ENCODE measurements at places on chromosomes 12 and 14.
A peak's percentile ranks its signal among the peaks of the same experiment; 100 is the strongest.

DNA sequence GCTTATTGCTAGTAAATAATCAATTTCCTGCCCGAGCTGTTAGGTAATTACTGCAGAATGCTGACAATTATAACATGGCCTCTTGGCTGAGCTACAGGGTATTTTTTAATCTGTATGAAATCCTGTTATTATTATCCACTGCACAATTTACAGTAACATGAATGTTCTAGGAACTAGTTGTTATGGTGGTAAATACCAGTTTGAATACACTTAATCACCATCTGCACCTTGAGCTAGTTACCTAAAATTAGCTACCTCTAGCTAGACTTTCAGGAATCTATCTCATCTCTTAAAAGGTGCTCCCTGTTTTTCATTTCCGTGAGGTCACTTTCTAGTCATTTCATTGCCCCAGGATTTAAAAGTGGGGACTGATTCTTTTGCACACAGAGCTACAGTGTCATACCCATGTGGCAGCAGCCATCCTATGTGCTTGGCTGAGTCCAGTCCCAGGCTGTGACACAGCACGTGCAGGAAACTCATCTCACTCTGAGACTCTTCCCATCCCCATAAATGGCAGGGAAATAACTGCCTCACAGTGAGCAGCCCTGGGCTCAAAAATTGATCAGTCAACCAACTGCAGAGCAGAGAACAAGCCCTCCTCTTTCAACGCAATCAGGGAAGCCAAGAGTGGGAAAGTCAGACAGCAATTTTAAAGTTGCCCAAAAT is 37.6 kb downstream of the DCP1B start:
- no peak overlapping the region for H3K4me3 ChIP-seq
- H3K27ac ChIP-seq = no peak overlapping the region
- peaks cover 4% of the 10 kb centered on the region for H3K4me1 ChIP-seq
- peaks cover 10% of the 10 kb centered on the region for H3K36me3 ChIP-seq
- H3K27me3 ChIP-seq = no peaks in the 10 kb centered on the region

- H3K4me3 ChIP-seq = no peak overlapping the region
- no peaks in the 10 kb centered on the region for H3K27me3 ChIP-seq
- peaks cover 9% of the 10 kb centered on the region for H3K4me1 ChIP-seq
- H3K27ac ChIP-seq = no peak overlapping the region
- no peaks in the 10 kb centered on the region for H3K36me3 ChIP-seq
Observed at GRCh38 chr14:64974563-64974962, 2.4 kb upstream of the RAB15 start.

- no peak overlapping the region for H3K27ac ChIP-seq
- H3K27me3 ChIP-seq = peaks cover 6% of the 10 kb centered on the region
- no peak for DNase-seq
- no peak overlapping the region for H3K4me3 ChIP-seq
- no peaks in the 10 kb centered on the region for H3K36me3 ChIP-seq
Observed at GRCh38 chr12:72261885-72262284, 10.3 kb upstream of the TRHDE start.

DNA sequence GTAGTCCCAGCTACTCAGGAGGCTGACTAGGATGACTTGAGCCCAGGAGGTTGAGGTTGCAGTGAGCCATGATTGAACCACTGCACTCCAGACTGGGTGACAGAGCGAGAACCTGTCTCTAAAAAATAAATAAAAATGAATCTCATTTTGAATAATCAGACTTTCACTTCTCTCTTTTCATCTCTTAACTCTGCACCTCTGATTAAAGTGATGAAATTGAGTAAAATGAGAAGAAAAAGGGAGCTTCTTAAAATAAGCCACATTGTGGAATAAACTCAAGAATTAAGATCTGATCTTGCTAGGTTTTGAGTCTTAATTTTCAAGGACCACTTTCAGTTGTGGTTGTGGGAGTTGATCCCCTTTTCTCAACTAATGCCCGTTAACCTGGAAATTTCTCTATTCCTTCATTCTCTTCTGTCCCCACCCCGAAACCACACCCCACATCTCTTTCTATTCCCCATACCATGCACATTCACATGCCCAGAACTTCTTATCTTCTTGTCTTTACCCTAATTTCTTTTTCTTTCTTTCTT is 70.9 kb upstream of the ETV6 start:
- H3K27ac ChIP-seq = peak overlapping the region; percentile 44
- H3K27me3 ChIP-seq = no peaks in the 10 kb centered on the region
- DNase-seq = peak; percentile 56
- peaks cover 22% of the 10 kb centered on the region for H3K4me1 ChIP-seq

GRCh38 chr12:100435957-100436356 is 37.7 kb upstream of the NR1H4 start:
- H3K36me3 ChIP-seq = no peaks in the 10 kb centered on the region
- H3K27ac ChIP-seq = no peak overlapping the region
- peaks cover 4% of the 10 kb centered on the region for H3K27me3 ChIP-seq

DNA sequence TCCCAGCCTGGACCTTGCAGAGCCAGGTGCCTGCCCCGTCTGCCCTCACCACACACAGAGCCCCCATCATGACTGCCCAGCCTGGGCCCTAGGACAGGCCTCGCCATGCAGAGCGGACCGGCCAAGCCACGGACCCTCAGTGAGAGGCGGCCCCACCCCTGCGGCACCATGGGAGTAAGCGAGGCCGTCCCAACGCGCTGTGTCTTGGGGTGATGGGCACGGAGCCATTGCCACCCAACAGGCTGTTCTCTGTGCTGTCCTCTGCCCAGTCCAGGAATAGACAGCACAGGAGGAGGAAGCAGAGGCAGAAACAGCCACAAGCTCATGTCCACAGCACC is 39.2 kb downstream of the GALNT9 start:
- peaks cover 24% of the 10 kb centered on the region for H3K27me3 ChIP-seq
- H3K27ac ChIP-seq = no peak overlapping the region

Data from activated CD4-positive, alpha-beta T cell treated with anti-CD3 and anti-CD28 coated beads for 36 hours (primary cell).